ENCODE measurements at places on chromosomes 2 and 18. TPM values are rescaled to one million over a fixed set of nuclear protein-coding genes. Genes with fewer than 3 reads are reported as not detected.

The CBLN2 gene
- total RNA-seq: 1.1 TPM

The TUBA3E gene
- not detected for total RNA-seq

The GNAL gene
- 0.65 TPM for total RNA-seq

The EMX1 gene
- total RNA-seq: not detected

The AFF3 gene
- total RNA-seq: 0.16 TPM

The VWA3B gene
- total RNA-seq: not detected

The SERPINB10 gene
- not detected for total RNA-seq

The MYCN gene
- 3.6 TPM for total RNA-seq

The NGEF gene
- 0.22 TPM for total RNA-seq

The BMPR2 gene
- total RNA-seq: 113 TPM

The ASAP2 gene
- total RNA-seq: 79.2 TPM

The MRO gene
- total RNA-seq: not detected

The MARCHF4 gene
- 21.5 TPM for total RNA-seq

The CRYGD gene
- total RNA-seq: not detected

The FOXD4L1 gene
- 0.18 TPM for total RNA-seq

The KIF5C gene
- 0.21 TPM for total RNA-seq

The CRYBA2 gene
- total RNA-seq: not detected

The FAM228A gene
- not detected for total RNA-seq

The LCT gene
- 0.07 TPM for total RNA-seq

The FEV gene
- total RNA-seq: not detected

The ATP5MC3 gene
- 201 TPM for total RNA-seq

The RAB27B gene
- total RNA-seq: not detected

The C2orf78 gene
- not detected for total RNA-seq

The CCDC85A gene
- total RNA-seq: 16.9 TPM

The UGT1A5 gene
- not detected for total RNA-seq

The ABCG5 gene
- not detected for total RNA-seq

The CFAP53 gene
- total RNA-seq: 0.18 TPM

The DAPL1 gene
- total RNA-seq: not detected

The SERPINB3 gene
- not detected for total RNA-seq

The RGPD4 gene
- total RNA-seq: 0.09 TPM

The SGPP2 gene
- total RNA-seq: not detected

The CIDEA gene
- total RNA-seq: 1.8 TPM

The EPAS1 gene
- total RNA-seq: 397 TPM

The AAK1 gene
- 116 TPM for total RNA-seq

The OST4 gene
- 415 TPM for total RNA-seq

The HAAO gene
- 0.60 TPM for total RNA-seq

The CNDP1 gene
- not detected for total RNA-seq

The EFHD1 gene
- total RNA-seq: not detected
